SHP77 treated with DMSO at 0.1 percent for 48 hours (cell line): ENCODE measurements at places on chromosomes 13 and 19.

GRCh38 chr13:109874484-109875454, 88.4 kb upstream of the IRS2 start:
- DNase-seq = no peak

DNA sequence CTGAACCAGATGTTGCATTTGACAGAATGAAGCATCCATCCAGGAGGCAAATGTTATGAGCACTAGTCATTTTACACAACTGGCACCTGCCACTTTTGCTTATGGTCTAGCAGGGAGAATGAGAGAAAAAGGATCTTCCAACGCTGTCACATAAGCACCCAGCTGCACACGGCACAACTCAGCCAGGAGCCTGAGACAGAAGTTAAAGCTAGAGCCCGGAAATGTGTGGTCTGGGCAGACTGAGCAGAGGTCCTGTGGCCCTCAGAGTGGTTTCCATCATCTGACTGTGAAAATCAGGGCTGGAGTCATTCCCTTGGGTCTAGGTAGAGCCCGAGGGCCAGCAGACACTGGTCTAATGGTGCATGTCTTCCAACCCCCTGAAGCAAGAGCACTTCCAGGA, 78.4 kb upstream of the XPO4 start:
- no peak for DNase-seq

GRCh38 chr13:112131081-112131712, 64.2 kb downstream of the SOX1 start:
- DNase-seq = no peak

DNA sequence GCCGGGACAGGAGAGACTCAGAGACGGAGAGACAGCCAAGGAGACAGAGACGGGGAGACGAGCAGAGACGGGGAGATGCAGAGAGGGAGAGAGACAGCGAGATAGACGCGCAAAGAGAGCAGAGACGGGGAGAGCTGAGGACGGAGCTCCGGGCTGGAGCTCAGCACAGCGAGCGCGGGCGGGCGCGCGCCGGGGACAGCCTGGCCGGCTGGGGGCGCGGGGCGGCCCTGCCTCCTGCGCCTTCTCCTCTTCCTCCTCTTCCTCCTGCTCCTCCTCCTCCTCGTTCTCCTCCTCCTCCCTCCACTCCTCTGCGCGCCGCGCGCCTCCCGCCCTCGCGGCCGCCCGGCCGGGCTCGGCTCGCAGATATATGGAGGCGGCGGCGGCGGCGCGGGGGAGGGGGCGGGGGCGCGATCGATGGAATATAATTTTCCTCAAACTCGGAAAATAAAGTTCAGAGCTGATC, at the start of gene ERFL:
Gene ERFL (minus strand): TSS at position 229 of the 463 bp plus-strand sequence. CDS start 15,530 bp downstream, outside the sequence.
- DNase-seq = no peak

DNA sequence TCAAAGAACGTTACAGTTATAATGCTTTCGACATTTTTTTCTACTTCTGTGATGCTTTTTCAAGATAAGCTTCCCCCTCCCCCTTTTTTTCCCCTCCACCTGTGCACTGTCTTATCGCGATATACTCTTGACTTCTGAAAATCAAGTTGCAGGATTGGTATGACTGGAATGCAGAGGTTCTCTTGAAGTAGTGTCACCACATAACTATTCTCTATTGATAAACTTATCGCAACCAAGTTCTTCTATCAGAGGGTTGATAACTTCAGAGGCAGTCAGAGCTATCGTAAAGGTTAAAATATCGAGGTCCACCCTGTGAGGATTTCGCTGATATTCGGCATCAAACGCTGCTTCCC, 820 bp downstream of the EID2 start:
- DNase-seq = peak; percentile 31

DNA sequence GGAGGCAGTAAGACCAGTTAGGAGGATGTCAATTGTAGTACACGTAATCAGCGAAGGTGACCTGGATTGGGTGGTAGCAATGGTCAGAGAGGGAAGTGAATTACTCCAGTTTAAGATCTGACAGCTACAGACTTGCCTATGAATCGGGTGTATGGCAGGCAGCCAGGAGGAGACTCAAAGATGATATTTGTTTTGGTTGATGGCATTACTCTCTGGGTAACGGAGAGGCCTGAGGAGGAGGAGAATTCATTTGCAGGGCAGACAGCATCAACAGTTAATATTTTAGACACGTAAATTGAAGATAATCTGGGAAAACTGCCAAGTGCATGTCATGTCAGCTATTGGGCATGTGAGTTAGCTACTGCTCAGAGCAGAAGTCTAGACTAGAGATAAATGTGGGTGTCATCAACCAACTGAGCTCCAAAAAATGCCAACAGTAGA, 109.2 kb downstream of the SGCG start:
- DNase-seq = peak; percentile 12

- DNase-seq = no peak
Observed at GRCh38 chr19:48779636-48780035, 24.3 kb downstream of the FGF21 start.

GRCh38 chr19:36771261-36772231, 1.1 kb downstream of the ZNF850 start:
- DNase-seq = no peak

GRCh38 chr13:111270126-111270525, 50.3 kb upstream of the TEX29 start:
- DNase-seq = no peak

- DNase-seq = no peak
Observed at GRCh38 chr19:42334697-42335373, 9.4 kb downstream of the MEGF8 start.

DNA sequence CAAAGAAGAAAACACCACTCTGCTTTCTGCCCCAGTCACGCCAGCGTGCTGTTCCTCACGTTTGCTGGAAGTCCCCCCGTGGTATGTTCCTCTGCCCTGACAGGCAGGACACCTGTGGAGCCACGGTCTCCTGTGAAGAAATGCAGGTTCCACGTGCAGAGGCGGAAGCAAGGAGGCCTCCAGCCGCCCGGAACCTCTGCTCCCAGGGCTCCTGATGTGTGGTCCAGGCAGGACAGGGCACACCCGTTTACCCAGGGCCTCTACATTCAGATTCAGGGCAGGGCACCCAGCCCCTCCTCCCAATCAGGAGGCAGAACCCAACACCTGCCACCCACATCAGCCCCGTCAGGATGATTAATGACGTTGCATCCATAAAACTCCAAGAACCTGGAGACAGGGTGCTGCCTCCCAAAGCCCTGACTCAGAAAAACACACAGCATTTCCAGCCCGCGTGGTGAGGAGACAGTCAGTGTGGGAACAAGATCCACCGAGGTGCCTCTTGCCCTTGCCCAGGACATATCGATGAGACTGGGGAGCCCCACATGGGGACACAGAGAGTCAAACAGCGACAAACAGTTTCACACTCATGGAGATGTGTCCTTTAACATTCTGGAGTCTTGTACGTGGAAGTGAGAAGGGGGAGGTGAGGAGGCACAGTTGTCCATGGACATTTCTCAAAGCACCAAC, 76.2 kb downstream of the COL4A1 start:
- no peak for DNase-seq

DNA sequence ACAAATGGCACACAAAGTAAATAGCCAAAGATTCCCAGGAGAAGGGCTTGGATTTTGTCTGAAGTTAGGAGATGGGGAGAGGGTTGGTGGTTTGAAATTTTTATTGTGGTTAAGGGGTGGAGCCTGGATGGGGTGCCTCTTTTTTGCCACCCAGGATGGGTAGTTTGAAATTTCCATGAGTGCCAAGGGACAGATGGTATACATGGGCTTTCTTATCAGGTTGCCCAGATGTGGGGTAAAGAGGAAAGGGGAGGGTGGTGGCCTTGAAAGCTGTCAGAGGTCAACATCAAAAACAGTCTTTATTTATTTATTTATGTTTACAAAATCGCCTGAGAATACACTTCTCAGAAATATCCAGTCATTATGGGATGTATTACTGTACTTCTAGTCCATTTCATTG, 46.2 kb downstream of the LMO7 start:
- no peak for DNase-seq
